ENCODE measurements at places on chromosomes 11 and 22.

GRCh38 chr11:86717817-86718501 lies 45.5 kb upstream of the ME3 start:
- H3K36me3 ChIP-seq = no peaks in the 10 kb centered on the region
- H3K27me3 ChIP-seq = no peaks in the 10 kb centered on the region
- no peak overlapping the region for H3K4me3 ChIP-seq

- no peaks in the 10 kb centered on the region for H3K27me3 ChIP-seq
- no peak overlapping the region for H3K4me3 ChIP-seq
- no peaks in the 10 kb centered on the region for H3K36me3 ChIP-seq
- H3K27ac ChIP-seq = no peak overlapping the region
Measured at GRCh38 chr22:47574556-47574955, 812.1 kb downstream of the TBC1D22A start.

GRCh38 chr11:125593114-125593820 lies 615 bp downstream of the STT3A start:
- H3K27me3 ChIP-seq = no peaks in the 10 kb centered on the region
- H3K4me1 ChIP-seq = peaks cover 43% of the 10 kb centered on the region
- H3K36me3 ChIP-seq = peaks cover 14% of the 10 kb centered on the region
- no peak for DNase-seq
- peak overlapping the region; percentile 85 for H3K4me3 ChIP-seq

- H3K36me3 ChIP-seq = no peaks in the 10 kb centered on the region
- no peak overlapping the region for H3K4me3 ChIP-seq
- DNase-seq = no peak
- H3K27me3 ChIP-seq = no peaks in the 10 kb centered on the region
- H3K27ac ChIP-seq = no peak overlapping the region
Measured at GRCh38 chr11:107669893-107670601, 41.8 kb downstream of the SLN start.
